Amygdala (tissue), 56 donors: ENCODE measurements at places on chromosomes 6 and 20.

DNA sequence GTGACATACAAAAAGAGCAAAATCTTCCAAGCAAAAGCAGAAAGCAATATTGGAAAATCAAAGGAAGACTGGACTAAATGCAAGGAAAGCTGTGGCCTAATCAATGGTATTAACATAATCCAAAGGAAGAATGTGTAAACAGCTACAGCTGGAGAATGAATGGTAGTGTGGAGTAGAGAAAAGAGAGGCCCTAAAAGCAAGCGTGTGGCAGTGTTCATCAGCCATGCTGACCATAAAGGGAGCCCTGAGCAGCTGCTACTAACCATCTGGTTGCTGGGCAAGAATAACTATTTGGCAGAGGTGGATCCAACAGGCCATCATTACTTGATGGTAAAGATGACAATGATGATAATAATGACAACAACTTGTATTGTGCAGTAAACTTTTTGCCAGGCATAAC, 148.5 kb upstream of the BEND6 start:
- DNase-seq: no peak

- no peak for DNase-seq
Observed at GRCh38 chr6:1464781-1465370, 75.5 kb downstream of the FOXF2 start.

- DNase-seq: no peak
Observed at GRCh38 chr6:15912505-15913400, 216.1 kb upstream of the MYLIP start.

DNA sequence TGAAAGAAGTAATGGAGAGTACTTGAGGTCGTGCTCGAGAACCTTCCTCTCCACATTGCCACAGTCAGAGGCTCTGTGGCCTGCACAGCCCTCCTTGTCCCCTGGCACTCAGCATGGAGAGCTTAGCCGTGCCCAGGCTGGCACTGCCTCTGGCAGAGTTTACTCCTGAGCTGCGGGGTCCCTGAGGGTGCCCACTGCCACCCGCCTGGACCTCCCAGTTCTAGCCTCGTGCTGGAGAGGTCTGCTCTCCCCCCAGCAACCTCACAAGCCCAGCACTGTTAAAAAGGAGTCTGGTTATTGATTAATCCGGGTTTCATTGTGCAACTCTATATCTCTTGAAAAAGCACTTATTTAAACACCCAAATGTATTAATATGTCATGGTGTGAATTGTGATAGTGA, 226.8 kb downstream of the TMEM242 start:
- DNase-seq: no peak

GRCh38 chr6:11144393-11144851, 32.9 kb upstream of the ERVFRD-1 start:
- DNase-seq: no peak

DNA sequence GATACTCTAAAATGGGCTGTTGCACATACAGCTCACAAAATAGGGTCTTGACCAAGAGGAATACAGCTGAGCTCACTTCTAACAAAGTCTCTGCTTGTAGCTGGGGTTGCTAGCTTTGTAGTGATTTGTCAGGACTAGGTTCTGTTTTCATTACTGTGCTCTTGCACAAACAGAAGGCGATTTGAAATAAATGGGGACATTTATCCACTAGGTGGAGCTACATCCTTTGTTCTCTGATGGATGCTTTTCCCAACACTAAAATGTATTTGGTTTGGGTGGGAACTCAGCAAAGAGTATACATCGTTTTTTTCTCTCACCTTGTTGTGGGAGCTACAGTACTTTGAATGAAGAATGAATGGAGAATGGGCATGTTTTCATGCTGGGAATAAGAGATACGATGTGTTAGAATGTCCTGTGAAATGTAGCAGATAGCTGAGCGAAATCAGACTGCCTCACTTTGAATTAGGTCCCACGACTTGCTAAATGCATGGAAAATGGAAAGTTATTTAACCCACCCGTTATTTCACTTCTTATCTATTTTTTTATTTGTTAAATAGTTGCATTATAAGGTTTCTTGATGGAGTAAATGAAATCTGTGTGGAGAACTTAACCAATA, 494.7 kb upstream of the MAP3K7 start:
- no peak for DNase-seq

- no peak for DNase-seq
Observed at GRCh38 chr20:9038791-9039535, 29.9 kb upstream of the PLCB4 start.

DNA sequence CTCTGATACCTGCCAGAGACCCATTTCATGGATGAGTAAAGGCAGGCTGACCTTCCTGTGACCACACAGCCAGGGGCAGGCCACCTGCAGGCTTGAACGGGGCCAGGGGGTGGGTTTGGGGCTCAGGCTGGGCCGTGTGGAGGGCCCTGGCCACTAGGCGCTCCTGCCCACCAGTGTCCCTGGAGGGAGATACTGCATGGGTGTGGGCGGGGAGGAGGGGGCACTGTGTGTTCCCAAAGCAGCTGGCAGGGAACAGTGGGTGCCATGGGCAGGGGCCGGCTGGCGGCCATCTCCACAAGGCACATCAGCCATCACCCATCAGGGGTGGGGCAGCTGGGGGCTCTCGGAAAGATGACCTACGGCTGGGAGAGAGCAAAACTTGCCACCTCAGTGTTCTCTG, 15.4 kb downstream of the SRC start:
- DNase-seq: no peak

DNA sequence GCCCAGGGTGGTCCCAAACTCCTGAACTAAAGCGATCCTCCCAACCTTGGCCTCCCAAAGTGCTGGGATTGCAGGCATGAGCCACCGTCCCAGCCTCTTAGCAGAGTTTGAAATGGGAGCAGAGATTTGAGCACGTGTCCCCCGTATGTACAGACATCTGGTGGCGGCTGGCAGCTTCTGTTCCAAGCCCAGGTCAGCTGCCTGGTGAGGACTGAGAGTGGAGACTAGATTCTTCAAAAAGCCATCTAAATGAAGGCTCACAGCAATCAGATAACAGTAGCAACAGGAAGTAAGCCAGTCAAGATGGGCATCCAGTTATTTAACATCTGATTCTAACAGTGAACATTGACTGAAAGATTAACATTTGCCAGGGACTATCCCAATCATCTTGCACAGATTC, 128.1 kb upstream of the AKAP12 start:
- no peak for DNase-seq

DNA sequence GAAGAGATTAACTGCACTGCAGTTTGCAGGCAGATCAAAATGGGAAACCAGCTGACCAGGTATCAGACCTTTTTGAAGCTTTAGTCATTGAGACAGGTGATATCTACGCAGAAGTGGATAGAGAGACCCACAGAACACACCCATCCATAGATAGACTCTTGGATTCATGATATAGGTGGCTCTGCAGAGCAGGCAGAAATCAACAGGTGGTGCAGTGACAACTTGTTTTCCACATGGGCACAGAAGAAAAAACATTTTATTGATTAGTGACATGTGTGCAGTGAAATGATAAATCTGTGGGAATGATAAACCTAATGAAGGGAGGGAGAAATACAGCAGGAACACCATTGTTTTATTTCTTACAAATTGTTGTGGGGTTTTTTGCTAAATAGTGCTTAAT, 45.2 kb downstream of the NUDT3 start:
- no peak for DNase-seq
